ENCODE measurements at places on chromosomes 6 and 20.

GRCh38 chr6:152918991-152919390 is 63.9 kb downstream of the FBXO5 start:
- no peak for DNase-seq

DNA sequence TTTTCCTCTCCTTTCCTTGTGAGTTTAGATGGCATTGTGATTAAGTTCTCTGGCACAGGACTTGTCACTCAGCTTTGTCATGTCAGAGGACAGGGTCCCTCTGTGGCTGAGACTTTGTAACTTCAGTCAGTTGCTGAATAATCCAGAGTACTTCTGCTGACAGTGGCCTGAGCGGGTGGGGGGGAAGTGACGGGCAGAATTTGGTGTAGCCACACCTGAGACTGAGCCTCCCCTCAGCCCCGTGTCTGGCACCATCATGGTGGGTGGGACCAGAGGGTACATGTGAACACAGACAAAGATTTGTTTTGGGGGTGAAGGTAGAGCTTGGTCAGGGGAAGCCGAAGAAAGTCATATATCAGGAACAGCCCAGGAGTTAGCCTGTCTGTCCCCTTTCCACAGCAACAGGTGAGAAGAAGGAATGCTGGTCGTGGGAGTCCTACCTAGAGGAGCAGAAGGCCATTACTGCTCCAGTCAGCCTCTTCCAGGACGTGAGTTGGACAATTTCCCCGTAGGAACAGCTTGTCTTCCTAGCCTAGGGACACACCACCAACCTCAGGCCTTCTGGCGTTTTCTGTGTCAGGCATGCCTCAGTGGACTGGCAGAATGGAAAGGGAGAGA is 20.9 kb downstream of the L3MBTL1 start:
- DNase-seq: no peak

GRCh38 chr20:53628076-53628475 is 34.4 kb upstream of the ZNF217 start:
- DNase-seq: no peak

DNA sequence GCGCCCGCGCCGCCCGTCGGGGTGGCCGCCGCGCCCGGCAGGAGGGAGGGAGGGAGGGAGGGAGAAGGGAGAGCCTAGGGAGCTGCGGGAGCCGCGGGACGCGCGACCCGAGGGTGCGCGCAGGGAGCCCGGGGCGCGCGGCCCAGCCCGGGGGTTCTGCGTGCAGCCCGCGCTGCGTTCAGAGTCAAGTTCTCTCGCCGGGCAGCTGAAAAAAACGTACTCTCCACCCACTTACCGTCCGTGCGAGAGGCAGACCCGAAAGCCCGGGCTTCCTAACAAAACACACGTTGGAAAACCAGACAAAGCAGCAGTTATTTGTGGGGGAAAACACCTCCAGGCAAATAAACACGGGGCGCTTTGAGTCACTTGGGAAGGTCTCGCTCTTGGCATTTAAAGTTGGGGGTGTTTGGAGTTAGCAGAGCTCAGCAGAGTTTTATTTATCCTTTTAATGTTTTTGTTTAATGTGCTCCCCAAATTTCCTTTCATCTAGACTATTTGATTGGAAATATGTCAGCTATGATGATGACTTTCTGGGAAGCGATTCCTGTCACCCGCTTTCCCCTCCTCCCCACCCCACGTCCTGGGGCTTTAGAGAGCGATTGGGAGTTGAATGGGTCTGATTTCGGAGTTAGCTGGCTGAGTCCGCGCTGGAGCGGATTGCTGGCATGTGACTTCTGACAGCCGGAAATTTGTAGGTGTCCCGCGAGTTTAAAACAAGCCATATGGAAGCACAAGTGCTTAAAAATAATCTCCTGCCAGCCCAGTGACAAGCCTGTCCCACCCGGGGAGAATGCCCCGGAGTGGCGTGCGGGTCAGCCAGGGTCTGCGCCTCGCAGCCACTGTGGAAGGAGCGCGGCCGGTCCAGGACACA is 1.1 kb downstream of the ESR1 start:
- no peak for DNase-seq

DNA sequence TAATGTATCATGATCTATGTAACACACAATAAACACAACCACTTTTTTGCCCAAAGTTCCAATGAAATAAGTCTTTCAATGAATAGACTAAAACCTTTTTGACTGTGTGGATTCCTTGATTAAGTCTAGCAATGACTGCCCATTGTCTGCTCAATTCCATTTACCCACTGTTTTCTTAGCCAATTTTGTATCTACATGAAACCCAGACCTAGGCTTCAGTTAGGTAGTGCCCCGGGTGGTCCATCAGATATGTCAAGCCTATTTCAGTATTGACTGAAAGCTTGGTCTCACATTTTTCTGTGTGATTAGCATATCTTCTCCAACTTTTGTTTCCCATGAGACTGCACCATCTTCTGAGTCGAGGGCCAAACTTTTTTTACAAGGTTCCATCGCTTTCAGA is 615.0 kb downstream of the C6orf118 start:
- DNase-seq: no peak

GRCh38 chr6:74941424-74941823 is 264.4 kb downstream of the COL12A1 start:
- no peak for DNase-seq

DNA sequence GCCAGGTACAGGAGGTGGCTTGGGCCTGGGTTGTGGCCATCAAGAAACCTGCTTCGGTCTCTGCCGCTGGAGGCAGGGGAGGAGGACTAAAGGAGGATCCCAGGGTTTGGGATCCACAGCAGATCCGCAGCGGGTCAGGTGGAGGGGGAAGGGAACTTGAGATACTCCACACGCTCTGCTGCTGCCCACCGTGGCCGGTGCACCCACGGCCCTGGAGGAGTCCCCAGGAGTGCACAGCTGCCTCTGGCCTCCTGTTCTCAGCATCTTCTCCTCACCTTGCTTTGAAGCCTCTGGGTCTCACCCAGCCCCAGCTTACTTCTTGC is 286.8 kb downstream of the CDH4 start:
- no peak for DNase-seq

DNA sequence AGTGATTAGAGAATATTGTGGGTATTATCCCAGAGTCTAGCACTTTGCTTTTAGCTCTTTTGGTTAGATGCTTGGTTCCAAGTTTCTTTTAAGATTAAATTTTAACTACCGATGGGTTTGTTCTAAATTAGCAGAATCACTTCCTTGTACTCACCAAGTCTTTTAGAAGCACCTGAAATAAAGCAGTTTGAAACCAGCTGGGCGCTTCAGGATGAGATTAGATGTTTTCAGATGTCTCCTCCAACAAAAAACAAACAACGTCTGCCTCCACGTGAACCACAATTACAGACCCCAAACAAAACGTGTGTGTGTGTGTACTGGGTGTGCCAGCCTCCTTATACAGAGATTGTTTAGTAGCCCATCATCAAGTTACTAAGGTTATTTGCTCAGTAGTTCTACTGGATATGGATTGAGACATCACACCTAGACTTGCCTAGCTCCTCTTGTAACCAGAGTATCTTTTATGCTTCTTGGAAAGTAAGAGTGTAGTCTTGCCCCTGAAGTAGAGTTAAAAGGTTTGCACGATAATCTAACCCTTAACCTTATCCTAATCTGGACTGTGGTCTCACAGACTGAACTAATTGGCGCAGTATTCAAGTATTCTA is 2.3 kb downstream of the DSTN start:
- DNase-seq: no peak

- no peak for DNase-seq
Measured at GRCh38 chr6:16438718-16439591, 200.6 kb downstream of the GMPR start.
